ENCODE measurements at places on chromosomes 12 and 14. TPM values are rescaled to one million over a fixed set of nuclear protein-coding genes. Genes with fewer than 3 reads are reported as not detected.

The TDRD9 gene
- 1.1 TPM for total RNA-seq

The PWP1 gene
- 79.4 TPM for total RNA-seq

The SLC41A2 gene
- 8.3 TPM for total RNA-seq

The CD27 gene
- total RNA-seq = 89.8 TPM

The PPP1R36 gene
- not detected for total RNA-seq

The OR6C2 gene
- total RNA-seq = not detected

The BTBD7 gene
- total RNA-seq = 17.8 TPM

The NAV3 gene
- total RNA-seq = 0.29 TPM

The ZNF839 gene
- 16.6 TPM for total RNA-seq

The KANSL2 gene
- total RNA-seq = 68.1 TPM

The SERPINA1 gene
- 5.3 TPM for total RNA-seq

The HOXC11 gene
- total RNA-seq = not detected

The DDN gene
- 0.57 TPM for total RNA-seq

The CCDC196 gene
- not detected for total RNA-seq

DNA sequence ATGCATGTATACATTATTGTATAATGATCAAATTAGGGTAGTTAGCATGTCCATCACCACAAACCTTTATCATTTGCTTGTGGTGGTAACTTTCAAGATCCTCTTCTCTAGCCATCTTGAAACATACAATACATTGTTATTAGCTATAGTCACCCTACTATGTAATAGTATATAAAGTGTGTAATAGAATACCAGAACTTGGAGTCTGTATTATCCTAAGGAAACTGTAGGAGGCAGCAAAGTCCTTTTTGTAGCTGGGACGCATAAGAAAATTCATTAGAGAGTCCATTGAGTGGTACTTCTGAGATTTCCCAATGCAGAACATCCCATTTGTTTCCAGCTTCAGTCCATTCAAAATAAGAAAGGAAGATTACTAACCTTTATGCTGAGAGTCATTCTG, 325.9 kb upstream of the LRFN5 start:
- DNase-seq = no peak

DNA sequence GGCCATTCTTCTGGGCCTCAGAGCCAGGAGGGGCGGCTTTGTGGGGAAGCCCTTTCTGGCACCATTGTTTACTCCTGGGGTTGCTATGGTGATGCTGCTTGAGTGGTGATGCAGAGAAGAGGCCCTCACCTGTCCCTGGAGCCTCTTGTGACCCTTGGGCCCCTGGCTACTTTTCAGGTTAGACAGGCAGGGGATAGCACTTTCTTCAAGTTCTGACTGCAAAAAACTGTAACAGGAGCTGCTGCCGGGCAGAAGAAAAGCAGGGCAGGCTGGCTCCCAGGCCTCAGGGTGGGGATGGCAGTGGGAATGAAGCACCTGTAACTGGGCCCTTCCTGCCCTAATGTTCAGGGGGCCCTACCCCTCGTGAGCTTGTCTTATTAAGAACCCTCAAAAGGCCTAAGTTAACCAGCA, at the start of gene TEX52:
Gene TEX52, minus strand, starts transcription at position 19 of the 411 bp plus-strand sequence. Its CDS starts 13 bp downstream, at position 6.
- DNase-seq = no peak

DNA sequence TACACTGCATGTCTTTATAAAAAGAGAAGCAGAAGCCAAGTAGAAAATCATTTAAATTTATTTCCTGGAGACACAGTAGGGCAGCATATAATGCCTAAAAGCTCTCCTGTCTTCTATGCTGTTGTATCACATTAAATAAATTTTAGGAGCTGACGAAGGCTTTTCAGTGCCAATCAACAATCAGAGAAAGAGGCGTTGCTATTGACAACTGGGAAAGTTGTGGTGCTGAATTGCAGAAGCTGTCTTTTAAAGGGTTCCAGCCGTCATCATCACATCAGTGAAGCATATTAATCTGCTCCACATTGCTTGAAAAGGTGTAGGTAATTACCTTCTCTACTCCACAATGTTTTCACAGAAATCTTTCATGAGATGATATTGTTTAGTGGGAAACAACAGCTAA, 103.9 kb downstream of the FSCB start:
- no peak for DNase-seq

DNA sequence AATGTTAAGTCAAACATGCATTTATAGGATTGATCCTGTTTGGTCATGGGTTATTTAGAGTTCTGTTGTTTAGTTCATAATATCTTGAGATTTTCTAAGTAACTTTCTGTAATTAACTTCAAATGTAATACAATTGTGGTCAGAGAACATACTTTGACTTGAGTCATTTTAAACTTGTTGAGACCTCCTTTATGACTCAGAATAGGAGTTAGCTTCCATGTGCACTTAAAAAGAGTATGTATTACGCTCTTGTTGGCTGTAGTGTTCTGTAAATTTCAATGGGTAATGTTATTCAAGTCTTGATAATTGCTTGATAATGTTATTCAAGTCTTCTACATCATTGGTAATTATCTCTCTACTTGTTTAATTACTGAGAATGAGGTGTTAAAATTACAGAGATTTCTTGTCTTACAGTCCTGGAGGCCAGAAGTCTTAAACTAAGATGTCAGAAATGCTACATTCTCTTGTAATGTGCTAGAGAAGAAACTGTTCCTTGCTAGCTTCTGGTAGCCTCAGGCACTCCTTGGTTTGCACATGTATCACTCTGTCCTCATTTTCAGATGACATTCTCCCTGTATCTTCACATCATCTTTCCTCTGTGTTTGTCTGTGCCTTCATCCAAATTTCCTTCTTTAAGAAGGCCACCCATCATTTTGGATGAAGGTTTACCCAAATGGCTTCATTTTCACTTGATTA, 197.3 kb downstream of the TMTC3 start:
- no peak for DNase-seq

DNA sequence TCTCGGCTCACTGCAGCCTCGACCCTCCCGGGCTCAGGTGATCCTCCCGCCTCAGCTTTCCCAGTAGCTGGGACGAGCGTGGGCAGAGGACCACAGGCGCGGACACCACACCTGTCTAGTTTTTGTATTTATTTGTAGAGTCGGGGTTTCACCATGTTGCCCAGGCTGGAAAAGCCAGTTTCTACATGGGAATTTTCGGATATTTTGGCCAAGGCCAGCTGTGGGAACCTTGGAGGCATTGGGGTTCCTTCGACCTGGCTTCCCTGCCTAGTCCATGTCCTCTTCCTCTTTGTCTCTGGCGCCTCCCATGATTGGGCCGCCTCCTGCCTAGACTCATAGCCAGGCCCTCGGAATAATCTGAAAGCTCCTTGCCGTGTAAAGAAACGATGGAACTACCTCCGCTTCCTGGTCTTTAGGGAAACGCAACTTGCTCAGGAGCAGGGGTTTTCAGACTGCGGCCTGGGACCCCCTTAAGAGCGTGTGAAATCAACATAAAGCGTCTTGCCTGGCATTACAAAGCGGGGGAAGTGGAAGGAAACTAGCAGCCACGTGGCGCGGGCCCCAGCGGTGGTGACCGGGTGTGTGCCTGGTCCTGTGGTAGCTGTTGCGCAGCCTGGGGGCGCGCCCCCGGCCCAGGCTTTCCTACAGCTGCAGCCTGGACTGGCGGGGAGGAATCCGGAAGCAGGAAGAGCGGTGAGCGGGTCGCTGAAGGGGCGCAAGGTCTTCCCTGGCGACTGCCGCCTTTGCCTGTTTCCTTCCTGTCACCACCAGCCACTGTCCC, 1.4 kb upstream of the HSP90AA1 start:
- DNase-seq = peak; percentile 57

GRCh38 chr14:37539992-37540391, 55.1 kb downstream of the FOXA1 start:
- DNase-seq = no peak

DNA sequence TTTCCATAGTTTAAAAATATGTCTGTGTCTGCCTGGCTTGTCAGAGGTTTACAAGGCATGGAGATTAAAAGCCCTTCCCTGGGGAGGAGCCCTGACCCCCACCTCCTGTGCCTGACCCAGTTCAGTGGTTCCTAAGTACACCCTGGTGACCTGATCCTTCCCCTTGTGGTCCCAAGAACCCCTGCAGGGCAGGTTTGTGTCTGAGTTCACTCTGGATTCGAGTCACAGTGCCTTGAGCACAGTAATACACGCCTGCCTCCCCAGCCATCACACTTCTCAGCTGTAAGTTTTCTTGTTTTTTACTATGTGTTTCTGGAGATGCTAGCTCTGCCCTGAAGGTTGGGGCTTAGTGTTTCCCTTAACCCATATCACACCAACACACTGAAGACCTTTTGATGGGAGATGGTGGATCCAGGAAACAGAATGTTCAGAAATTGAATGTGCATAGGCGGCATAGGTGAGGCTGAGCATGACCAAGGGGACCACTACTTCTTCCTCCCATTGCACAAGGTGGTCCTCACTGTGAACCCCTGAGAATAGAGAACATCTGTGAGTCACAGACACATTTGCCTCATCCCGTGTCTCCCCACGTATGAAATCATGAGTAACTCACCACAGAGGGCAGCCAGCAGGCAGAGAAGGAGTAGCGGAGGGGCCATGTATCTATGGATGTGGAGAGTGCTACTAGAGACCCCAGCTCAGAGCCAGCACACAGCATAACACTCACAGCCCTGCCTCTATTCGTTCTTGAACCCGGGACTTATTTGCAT, 962.9 kb downstream of the TMEM121 start:
- no peak for DNase-seq

- no peak for DNase-seq
These were observed 3.8 kb downstream of the C14orf93 start for GRCh38 chr14:23006188-23006534.

- no peak for DNase-seq
These were observed 57.1 kb downstream of the VWF start for GRCh38 chr12:6067152-6067916.

DNA sequence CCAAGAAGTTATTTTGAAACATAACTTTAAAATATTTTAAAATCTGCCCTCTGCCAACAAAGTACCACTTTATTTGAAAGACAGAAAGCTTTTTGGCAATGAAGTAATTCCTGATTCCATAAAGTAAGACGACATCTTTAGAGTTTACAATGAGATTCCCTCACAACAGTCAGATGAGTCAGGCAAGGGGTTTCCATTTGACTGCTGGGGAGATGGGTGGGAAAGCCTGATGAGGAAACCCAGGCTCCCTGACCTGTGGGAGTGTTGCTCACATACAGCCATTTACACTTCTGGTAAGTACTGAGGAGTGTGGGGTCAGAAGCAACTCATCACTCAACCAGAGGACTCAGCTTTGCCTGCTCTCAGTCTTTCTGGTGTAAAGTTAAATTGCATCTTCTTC, 10.2 kb downstream of the KITLG start:
- no peak for DNase-seq

GRCh38 chr12:13536219-13536910, 339.8 kb downstream of the EMP1 start:
- no peak for DNase-seq

DNA sequence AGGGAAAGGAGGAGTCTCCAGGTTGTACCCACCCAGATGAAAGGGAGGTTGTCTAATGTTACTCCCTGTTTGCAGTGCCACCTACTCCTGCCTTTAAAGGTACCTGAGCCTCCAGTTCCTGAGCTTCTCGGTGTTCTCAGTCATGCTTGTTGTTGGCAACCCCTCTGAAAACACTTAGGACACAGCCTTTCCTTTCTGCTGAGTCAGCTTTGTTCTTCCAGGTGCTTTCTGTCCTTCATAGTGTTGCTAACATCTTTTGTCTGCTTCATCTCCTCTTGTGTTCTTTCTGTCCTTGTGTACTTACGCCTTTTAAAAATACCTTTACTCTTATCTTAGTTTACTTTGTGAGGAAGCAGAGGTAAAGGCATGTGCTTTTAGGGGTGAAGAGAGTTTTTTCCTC, 97.0 kb upstream of the NEDD1 start:
- no peak for DNase-seq

DNA sequence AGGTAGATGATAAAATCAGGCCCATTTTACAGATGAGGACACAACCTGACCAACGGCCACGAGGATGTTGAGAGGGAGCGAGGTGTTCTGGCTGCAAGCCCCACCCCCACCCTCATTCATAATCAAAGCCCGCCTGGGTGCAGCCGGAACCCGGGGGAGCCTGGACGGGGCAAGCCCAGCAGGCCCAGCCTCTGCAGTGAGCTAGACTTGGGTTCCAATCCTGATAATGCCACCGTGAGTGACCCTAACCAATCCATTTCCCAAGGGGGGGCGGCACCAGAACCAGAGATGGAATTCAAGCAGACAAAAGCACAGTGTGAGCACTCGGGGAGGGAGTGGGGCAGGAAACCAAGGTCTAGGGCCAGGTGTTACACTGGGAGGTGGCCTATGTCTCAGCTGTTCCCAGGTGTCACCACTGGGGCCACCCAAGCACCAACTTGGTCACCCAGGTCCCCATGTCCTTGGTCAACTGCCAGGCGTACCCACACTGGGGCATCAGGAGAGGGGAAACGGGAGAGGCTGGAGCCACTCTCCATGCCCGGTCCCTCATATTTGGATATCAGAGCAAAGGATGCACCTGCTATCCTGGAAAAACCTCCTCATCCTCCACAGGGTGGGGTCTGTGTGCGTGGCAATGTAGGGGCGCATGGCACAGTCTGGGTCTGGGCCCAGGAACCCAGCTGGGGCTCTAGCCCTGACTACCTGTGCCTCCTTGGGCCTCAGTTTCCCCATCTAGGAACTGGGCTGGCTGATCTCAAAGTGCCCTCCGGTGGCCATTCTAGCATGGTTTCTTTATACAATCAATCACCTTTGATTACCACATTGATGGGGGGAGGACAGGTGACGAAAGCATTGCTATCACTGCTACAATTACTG, 58.4 kb downstream of the FAM222A start:
- DNase-seq = no peak

DNA sequence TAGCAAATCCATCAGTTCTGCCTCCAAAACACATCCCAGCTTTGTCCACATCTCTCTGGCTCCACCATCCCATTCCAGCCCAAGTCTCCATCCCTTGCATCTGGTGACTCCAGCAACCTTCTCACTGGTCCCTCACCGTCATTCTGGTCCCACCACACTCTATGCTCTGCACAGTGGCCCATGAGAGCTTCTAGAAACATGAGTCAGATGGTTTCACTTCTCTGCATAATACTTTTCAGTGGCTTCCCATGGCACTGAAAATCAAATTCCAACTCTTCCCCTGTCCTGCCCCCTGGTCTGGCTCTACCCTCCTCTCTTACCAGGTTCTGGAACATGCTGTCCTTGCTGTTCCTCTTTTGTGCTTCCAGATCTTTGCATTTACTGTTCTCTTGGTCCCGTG, 17.2 kb upstream of the C12orf76 start:
- no peak for DNase-seq

- no peak for DNase-seq
These were observed 16.6 kb downstream of the XRCC3 start for GRCh38 chr14:103698380-103699260.

GRCh38 chr12:1777798-1778197, 42.6 kb upstream of the LRTM2 start:
- DNase-seq = no peak

GRCh38 chr14:44576356-44576755, 69.3 kb upstream of the FSCB start:
- DNase-seq = no peak

- DNase-seq = no peak
These were observed 81.7 kb downstream of the TNFAIP2 start for GRCh38 chr14:103204852-103205540.

DNA sequence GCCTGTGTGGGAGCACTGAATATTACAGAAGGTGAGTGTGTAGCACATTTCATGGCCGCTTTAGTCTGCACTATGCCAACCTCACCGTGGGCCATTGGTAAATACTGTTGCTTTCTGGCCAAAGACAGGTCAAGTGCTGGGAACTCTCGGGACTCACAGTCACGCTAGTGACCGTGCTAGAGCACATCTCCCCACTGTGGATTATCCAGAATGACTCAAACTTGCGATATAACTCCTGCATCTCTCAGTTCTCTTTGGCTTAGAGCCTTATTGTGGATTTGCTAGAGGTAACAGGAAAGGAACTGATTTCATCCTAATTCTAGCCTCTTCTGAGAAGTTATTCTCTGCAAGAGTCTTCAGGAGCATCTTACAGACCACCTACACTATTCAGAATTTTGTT, 86.5 kb downstream of the DAD1 start:
- no peak for DNase-seq

All from activated T-cell treated with anti-CD3 and anti-CD28 coated beads, Interleukin-2, amount 50 U/mL, for 4 hours (primary cell).